ENCODE measurements at places on chromosomes 7 and 10. TPM values are rescaled to one million over a fixed set of nuclear protein-coding genes. Genes with fewer than 3 reads are reported as not detected.

The CLCN1 gene
- not detected for total RNA-seq

The CTNNA3 gene
- 14.4 TPM for total RNA-seq

The CNPY1 gene
- not detected for total RNA-seq

DNA sequence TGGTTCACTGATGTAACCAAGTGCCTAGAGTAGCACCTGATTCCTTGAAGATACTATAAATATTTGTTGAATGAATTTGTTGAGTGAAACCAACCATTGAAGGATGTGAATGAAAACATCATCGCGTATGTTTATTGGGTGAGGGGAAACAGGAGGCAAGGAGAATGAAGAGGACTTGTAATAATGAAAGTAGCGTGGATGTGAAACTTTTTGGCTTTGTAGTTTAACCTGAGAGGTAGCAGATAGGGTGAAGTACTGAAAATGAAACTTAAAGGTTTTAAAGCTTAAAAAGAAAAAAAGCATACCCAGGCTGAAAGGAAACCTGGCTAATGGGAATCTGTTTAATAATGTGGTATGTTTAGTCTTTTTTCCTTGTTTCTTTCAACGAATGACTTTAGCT, 5.2 kb downstream of the CCNY start:
- DNase-seq = no peak

All from adrenal gland (tissue), 19 donors.